ENCODE measurements at places on chromosomes 2 and 18.
A peak's percentile ranks its signal among the peaks of the same experiment; 100 is the strongest.

DNA sequence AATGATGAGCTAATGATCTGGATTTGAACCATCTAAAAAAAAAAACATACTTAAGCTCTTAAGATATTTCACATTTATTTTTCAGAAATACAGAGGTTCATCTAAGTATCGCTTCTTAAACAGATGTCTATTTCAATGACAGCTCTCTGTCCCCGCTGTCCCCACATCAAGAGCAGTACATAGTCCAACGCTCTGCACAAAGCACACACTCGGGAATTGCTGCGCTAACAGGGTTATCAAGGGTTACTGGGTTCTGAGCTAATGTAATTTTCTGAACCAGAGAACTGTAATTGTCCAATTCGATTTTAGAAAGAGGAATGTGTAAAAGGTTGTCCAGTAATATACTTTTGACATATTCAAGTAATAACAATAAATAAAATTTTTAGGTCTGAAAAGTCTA lies 58.8 kb upstream of the ST8SIA5 start:
- DNase-seq: no peak

- peak; percentile 13 for DNase-seq
Observed at GRCh38 chr2:200677721-200678532, 92.1 kb downstream of the AOX1 start.

GRCh38 chr18:79203017-79203605 lies 133.9 kb downstream of the ATP9B start:
- DNase-seq: no peak

DNA sequence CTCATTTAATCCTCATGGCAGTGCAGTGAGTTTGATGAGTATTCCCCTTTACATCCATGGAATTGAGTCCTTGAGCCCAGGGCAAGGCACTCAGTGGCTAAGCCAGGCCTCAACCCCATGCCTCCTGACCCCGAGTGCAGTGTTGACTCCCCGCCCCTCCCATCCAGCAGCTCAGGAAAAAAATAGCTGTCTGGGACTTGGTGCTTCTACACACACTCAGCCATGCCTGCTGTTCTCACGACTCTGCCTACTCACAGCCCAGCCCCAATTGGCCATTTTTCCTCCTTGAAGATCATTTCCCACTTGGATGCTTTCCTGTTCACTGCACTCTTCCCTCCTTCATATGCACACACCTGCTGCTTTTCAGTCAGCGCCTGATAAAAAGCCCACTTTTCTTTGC lies 8.8 kb downstream of the FOSL2 start:
- no peak for DNase-seq

DNA sequence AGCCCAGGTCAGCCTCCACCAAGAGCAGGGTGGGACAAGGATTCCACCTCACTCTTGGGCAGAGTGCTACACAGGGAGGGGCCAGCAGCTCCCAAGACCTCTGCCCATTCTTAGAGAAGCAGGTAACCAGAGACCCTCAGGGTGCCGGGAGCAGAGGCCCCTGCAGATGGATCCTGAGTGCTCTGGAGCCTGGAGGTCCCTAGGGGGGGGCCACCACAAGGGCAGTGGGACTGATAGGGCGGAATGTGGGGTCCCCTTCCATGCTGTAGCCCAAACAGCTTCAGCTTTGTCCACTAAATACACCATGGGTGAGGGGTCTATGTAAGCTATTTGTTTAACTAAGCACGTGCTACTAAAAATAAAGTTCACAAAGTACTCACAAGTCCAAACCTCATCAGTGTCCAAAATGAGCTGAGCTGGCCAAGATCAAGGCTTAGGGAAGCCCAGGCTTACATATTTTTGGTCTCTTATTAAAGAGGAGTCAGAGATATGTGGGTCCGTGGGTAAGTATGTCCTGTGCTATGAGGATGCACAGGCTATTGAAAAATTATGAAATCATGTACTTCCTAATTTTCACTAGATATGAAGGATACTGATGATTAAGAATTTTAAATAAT lies 21.5 kb upstream of the GPC1 start:
- no peak for DNase-seq

- no peak for DNase-seq
Observed at GRCh38 chr2:218991674-218992168, 1.5 kb downstream of the CRYBA2 start.

DNA sequence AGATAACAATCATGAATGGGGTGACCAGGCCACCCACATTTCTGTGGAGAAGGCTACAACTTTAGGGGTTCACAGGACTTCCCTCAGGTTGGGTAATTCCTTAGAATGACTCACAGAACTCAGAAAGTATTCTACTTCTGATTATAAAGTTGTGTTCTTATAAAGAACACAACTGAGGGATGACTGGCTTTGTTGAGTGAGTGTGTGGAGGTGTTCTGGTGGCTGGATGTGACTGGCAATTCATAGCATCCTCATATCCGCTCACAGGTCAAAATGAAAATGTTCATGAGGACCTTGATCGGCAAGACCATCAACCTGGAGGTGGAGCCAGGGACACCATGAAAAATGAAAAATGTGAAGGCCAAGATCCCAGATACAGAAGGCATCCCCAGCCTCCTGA lies 143.3 kb upstream of the CAB39 start:
- no peak for DNase-seq

Measured in body of pancreas (tissue), 4 donors.